ENCODE measurements at places on chromosomes 3 and 15.

DNA sequence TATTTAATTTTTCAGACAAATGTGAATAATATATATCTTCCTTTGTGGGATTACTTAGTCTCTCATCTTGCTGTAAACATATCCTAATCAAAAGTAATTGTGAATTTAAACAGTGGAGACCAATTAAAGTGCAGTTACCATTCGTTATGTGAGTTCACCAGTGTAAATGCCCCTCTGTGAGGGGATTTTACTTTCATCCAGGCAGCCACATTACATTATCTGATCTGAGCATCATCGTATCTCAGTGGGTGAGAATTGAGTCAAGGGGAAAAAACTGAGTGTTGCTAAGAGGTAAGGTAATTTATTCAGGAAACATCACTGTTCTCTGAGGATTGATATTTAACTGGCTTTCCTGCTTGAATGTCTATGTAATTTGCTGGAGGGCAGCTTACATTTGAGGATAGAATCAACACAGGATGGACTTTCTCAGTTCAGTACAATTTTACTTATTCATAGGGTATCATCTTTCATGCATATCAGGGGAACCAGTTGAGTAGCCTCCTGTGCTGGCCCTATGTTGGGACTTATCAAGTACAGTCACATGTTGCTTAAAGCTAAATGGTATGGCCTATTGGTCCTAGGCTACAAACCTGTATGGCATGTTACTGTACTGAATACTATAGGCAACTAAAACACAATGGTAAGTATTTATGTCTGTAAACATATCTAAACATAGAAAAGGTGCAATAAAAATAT is 219.7 kb downstream of the CD47 start:
- DNase-seq, result no peak

DNA sequence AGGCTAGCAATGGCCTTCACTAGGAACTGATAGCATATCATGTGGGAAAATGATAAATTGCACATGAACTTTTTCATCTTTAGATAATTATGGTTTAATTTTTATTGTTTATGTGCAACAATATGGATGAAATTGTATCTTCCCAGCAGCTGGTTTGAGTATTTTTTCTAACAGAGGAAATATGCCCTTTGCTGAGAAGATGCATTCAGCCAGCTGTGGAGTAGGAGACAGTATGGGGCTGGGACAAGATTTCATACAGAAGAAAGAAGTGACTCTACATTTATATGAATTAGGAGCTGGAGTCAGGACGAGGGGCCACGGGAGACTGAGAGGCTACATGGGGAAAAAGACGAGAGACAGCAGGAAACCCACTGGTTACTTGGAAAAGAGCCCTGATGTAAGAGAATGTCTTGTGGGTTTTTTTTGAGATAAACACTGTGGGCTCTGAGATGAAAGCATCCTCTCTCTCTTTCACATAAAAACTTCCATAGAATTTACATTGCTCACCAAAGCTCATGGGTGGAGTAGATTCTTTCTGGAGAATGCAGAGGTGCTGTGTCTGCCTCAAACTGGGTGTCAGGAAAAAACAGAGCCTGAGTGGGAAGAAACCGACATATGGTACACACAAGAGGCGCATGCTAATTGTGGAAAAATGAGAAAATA is 115.2 kb upstream of the PDZRN3 start:
- DNase-seq, result peak; percentile 53

GRCh38 chr15:58473724-58474123 is 41.9 kb downstream of the LIPC start:
- peak; percentile 83 for DNase-seq

GRCh38 chr3:64852738-64853137 is 164.9 kb upstream of the ADAMTS9 start:
- DNase-seq, result no peak

DNA sequence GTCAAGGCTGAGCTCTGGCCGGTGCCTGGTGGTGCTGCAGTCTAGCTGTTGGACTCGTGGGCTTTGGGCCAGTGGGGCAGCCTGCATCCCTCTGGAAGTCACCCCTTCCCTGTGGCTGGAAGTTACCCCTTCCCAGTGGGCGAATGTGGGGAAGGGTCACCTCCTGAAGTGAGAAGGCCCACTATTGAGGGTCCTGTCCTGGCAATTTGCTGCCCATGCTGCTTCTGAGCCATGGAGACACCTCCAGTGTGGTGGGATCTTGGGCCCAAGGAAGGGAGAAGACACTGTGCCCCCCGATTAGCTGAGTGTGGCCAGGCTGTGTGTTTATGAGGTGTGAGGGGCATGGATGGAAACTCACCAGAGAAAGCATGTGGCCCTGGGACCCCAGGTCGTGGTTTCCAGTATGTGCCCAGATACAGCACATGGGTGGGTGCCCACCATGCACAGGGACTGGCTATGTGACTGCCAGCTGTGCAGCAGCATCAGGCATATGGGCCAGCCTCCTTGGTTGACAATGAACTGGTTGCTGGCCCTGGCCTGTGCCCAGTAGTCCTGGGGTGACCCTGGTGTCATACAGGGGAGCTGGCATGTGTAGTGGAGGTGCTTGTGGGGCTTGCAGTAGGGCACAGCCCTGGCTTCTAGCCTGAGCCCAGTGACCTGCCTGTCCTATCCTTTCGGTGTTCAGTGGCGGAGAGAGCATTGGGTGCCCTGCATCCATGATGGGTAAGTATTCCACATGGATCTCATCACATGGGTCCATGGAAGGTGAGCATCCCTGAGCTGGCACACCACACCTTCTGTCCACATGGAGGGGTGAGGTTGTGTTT is 221.2 kb downstream of the SNRPN start:
- no peak for DNase-seq

- DNase-seq, result no peak
These were observed 79.7 kb upstream of the CGNL1 start for GRCh38 chr15:57296473-57297162.

DNA sequence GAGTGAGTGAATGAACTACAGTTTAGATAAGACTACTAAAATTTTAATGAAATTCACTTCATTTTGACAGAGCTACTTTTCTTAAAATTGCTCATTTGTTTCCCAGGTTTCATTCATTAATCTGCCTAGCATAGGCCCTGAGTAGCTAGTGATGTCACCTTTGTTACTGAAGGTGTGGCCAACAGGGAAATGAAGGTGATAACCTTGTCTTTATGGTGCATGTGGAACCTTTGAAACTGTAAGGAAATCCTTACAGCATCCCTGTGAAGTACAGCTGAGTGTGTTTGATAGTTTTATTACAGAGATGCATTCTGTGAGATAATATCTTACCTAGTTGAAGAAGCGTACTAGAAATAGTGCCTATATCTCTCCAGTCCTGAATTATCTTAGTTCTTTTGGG is 112.9 kb downstream of the AKAP13 start:
- no peak for DNase-seq

GRCh38 chr3:108804966-108805365 is 17.6 kb upstream of the TRAT1 start:
- DNase-seq, result no peak

DNA sequence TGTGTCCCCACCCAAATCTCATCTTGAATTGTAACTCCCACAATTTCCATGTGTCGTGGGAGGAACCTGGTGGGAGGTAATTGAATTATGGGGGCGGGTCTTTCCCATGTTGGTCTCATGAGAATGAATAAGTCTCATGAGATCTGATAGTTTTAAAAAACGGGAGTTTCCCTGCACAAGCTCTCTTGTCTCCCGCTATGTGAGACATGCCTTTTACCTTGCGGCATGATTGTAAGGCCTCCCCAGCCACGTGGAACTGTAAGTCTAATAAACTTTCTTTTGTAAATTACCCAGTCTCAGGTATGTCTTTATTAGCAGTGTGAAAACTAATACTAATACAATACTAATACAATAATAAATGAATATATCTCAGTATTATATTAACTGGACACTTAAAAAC is 9.9 kb upstream of the YEATS2 start:
- no peak for DNase-seq

DNA sequence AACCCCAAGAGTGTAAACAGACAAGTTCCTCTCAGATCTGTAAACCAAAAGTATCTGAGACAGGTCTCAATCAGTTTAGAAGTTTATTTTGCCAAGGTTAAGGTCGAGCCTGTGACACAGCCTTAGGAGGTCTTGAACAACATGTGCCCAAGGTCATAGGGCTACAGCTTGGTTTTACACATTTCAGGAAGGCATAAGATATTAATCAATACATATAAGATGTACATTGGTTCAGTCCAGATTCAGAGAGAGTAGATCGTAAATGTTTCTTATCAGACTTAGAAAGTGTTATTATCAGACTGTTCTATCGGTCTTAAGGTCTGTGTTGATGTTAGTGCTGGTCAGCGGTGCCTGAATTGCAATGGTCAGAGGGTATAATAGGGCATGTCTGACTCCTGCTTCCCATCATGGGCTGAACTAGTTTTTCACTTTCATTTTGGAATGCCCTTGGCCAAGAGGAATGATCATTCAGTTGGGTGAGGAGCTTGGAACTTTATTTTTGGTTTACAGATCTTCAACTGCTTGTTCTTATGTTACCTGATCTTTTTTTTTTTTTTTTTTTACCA is 27.0 kb upstream of the MFGE8 start:
- no peak for DNase-seq

GRCh38 chr3:150006794-150007193 is 36.1 kb upstream of the PFN2 start:
- no peak for DNase-seq

GRCh38 chr15:85757073-85757938 is 37.4 kb downstream of the KLHL25 start:
- no peak for DNase-seq

DNA sequence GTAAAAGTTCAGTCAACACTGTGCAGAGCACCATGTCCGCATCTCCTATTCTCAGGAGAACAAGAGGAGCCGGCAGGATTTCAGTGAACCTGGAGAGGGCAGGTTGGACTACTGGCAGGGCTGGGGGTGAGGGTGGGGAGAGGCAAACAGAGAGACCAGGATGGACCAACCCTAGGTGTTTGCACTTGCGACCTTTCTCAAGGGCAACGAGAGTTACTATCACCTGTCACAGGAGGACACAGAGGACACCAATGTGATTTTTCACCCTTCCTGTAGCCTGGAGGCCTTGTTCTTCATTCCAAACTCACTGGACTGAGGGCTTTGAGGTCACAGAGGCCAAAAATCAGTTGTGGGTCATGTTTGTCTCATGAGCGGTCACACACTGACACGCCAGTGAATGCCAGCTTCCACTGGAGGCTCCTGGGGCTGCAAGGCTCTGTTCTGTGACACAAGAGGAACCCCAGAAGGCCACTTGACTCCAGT is 89.5 kb downstream of the CPN2 start:
- DNase-seq, result no peak

DNA sequence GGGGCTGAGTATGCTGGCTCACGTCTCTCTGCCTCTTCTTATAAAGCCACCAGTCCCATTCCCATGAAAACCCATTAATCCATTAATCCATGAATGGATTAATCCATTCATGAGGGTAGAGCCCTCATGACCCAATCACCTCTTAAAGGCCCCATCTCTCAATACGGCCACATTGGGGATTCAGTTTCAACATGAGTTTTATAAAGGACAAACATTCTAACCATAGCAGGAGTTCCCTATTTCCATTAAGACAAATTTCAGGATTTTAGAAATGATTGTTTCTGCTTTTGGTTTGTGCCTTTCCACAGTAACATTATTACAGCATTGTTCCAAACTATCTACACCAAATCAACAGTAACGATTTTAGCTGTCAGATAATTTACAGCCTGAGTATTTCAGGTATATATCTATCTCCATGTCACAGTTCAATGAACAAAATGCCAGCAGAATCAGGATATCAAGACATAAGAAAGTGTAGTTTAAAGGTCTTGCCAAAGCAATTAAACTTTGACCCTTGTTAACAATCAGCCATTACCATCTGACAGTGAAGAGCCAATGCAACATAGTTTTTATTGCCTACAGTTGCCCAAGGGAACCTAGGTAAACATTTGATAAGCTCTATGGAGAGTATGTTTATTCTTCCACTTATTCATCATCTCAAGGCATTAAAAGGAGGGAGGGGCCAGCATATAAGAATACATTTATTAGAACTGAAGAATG is 3.8 kb downstream of the TSPAN3 start:
- DNase-seq, result no peak

DNA sequence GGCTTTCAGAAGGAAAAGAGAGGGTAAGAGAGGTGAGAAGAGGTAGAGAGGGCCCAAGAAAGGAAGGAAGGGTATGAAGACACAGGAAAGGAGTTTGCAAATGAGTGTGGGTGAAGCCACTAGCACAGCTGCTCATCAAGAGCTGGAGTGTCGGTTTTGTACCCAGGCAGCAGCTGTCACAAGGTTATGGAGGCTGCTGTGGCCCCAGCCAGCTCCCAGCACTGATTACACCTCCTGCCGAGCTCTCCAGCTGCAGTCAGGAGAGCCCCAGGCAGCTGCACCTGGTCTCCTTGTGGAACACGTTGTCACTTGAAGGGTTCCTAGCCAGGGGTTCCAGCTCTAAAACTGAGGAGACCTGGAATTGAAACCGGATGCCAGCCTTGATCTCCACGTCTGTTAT is 60.4 kb upstream of the CHD2 start:
- DNase-seq, result no peak

DNA sequence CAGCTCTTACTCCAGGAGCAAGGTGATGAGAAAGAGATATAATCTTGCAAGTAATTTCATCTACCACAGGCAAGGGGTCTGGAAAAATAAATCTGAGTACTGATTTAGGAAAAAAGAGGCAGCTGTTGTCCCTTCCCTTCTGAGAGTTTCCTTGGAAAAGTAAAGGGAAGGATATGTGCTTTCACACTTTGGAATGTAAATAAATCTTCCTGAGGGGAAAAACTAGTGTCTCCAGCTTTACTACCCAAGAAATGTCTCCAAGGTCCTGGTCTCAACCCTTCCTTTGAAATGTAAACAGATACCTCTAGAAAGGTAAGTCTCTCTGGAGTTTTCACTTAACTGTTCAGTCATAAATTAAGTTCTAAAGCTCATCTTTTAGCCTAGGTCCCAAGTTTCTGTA is 102.6 kb downstream of the DPH6 start:
- peak; percentile 4 for DNase-seq

DNA sequence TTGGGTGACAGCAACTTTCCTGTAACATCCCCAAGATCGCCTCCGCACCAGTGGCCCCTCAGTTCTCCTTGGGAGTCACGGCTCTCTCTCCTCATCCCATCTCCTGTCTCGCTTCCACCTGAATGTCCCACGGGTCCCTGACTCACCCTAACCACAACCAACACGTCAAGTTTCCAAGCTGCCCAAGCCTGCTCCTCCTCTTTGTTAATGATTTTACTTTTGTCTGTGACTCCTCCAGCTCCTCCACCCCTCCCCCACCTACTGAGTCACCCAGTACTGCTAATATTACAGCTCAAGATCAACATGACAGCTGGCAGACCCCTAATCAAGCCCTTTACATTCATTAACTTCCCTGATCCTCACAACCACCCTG is 39.3 kb downstream of the BDH1 start:
- DNase-seq, result peak; percentile 84

DNA sequence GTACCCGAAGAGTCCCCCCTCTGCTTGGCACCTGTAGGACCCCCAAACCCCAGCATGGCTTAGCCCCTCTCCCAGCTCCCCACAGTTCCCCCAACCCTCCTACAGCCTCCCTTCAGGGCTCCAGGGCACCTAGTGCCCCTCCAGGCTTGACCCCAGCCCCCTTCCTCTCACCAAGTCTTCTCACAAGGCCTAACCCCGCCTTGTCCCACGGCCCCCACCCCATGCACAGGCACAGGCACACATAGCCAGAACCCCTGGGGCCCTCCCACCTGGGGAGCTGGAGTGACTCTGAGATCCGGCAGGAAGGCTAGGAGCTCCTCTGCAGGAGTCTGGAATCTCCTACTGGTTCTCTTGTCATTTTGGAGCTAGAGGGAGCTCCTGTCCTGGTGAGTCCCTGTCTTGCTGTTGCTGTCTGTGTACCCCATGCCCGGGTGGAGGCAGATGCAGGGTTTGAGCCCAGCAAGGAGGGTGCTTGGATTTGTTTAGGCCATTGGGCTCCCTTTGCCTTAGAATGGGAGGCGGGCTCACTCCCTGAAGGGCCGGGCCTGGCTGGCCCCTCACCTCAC is 39.6 kb downstream of the KLF13 start:
- DNase-seq, result peak; percentile 21
